ENCODE measurements at places on chromosomes 1 and 21.

GRCh38 chr1:180061019-180061418, 93.7 kb upstream of the QSOX1 start:
- DNase-seq, result no peak

GRCh38 chr21:31293986-31294385, 50.1 kb downstream of the TIAM1 start:
- no peak for DNase-seq

DNA sequence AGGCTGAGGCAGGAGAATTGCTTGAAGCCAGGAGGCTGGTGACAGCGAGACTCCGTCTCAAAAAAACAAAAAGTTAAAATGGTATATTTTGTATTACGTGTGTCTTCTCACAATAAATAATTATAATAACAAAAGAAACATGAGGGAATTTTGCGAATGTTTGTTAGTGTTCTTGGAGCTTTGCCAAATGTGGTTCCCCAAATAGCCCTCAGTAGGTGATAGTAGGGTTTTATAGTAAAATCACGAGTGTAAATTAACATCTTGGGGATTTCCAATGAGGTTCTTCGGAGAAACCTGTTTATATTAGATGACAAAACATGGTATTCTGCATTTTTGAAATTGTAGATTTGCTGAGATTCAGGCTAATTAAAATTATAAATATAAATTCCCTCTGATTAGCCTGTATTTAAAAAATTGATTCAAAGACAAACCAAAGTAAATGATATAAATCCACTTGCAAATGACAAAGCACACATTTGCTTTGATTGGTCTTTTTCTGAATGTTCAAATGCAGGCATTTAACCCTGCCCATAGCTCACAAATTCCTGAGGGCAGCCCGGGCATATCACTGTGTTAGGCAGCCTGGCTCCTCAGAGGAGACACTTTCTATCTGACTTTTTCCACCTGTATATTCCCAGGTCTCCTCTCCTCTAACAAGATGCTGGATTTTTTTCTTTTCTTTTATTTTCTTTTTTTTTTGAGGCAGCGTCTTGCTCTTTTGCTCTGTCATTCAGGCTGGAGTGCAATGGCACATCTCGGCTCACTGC, 50.3 kb upstream of the TSNAX start:
- DNase-seq, result no peak

DNA sequence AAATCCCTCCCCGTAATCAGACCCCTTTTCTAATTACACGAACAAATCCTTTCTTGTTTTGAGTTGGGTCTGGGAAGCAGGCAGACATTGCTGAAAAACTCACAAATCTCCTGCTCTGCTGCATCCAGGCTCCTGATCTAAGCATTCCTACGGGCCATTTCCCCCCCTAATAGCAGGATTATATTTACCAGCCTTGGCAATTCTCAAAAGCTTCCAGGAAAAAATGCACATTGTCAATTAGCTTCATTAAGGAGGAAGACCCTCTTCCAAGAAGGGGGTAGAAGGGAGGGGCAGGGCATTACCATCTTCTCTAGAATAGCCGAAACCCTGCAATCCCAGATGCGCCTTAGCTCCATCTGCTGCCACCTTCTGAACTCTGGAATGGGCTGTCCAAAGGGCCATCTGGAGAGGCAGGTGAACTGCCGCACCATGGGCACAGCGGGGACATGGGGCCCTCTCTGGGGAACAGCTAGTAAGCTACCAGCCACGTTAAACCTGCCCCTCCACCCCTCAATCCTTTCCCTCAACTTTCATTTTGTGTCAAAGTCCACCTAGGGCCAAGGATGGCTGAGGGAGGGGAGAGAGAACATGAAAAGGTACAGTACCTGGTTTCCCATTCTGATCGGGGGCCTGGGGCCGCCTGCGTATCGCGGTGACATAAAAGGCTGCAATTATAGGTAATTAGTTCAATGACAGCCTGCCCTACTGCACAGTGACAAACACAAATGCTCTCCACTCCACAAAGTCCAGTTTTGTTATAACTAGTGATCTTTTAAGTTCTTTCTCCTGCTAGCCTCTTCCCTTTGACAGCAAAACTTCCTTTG, 56.8 kb downstream of the MRPL37 start:
- no peak for DNase-seq

DNA sequence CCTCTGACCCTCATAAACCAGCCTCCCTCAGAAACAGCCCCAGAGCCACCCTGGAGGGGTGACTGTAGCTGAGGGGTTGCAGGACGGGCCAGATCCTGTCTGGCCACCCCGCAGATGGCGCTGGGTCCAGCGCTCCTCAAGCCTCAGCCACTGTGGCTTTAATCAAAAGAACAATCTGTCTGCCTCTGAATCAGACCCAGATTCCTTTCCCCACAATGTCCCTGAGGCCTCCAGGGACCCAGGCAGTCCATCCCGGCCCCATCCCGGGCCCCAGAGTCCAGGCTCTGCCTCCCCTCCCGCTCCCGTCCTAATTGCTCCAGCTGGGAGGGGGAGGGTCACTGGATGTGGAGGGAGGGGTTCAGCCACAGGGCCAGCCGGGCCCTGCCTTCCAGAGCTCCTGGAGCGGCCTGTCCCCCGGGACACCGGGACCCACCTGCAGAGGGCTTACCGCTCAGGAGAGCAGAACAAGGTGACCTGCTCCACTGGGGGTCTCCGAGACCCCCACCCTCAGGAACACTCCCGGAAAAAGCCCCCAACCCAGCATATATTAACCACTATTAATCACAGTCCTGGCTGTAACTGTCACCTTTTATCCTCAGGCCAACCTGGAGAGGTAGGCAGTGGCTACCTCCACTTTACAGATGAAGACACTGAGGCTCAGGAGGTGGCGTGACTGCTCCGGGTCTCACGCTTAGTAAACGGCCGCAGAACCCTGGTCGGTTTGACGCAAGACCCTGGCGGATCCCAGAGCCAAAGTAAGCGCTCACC, 836 bp upstream of the FBLIM1 start:
- no peak for DNase-seq

DNA sequence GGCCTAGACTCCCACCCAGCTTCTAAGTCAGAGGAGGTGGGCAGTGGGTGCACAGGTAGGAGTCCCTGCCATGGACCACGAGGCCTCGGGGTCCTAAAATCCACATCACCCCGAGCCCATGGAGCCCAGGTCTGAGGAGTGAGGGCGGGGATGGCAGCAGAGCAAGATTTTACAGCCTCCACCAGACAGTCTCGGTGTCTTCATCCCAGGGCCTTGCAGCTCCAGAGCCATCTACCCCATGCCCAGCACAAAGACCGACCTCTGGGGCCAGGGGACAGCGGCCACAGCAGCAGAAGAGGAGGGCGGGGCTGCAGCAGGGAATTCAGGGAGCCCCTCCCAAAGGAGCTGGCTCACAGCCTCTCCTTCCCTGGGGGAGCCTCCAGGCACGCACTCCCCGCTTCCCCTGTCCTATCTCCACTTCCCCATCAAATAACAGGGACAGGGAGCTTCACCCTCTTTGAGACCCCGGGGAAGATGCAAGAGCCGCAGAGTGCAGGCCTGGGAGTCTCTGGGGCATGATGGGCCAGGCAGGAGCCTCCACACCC, 14.6 kb downstream of the CHD5 start:
- DNase-seq, result no peak
